Mesenteric fat pad (tissue), 1 donor: ENCODE measurements at places on chromosomes 3 and 15.

GRCh38 chr15:74208496-74208895, 5.9 kb upstream of the STRA6 start:
- no peak for DNase-seq

GRCh38 chr3:138394156-138394555, 40.3 kb upstream of the ESYT3 start:
- peak; percentile 67 for DNase-seq

DNA sequence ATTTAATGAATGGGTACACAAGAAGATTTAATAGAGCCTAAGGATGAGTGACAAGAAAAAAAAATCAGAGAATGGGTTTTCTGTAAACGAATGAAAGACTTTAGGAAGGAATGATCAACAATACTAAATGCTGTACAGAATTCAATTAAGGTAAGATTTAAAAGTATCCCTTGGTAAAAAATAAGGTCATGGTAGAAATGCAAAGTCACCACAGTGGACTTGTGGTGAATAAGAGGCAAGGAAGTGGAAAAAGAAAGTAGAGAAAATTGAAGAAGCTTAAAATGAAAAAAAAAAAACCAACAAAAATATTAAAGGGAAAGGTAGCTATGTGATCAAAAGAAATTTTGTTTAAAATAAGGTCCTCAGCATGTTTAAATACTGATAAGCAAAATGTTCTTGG, 82.4 kb downstream of the PLSCR2 start:
- DNase-seq = no peak

GRCh38 chr3:151772825-151773480, 39.2 kb downstream of the AADACL2 start:
- DNase-seq = no peak

DNA sequence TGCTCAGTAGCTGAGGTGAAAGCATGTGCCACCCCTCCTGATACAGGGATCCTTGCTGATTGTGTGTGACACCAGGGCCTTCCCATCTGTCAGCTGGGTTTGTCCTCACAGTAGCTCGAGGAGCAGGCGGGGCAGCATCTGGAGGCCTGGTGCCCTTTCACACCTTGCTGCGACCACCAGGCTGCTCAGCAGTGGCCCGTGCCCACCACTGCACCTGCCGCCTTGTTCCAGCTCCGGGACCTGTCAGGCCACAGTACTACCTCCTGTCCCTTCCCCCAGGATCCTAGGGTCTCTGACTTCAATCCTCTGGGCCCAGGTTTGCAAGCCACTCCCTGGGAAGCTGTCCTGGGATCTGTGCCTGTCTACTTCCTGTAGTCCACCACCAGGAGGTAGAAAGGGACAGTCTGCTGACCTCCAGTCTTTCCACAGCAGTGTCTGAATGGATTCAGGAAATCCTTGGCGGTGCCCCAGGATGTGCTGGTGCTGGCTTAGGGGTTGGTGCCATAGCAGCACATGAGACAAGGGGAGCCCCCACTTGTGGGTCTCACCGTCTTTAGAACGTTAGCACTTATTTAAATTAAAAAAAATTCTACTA, 27.5 kb downstream of the APBA2 start:
- no peak for DNase-seq

DNA sequence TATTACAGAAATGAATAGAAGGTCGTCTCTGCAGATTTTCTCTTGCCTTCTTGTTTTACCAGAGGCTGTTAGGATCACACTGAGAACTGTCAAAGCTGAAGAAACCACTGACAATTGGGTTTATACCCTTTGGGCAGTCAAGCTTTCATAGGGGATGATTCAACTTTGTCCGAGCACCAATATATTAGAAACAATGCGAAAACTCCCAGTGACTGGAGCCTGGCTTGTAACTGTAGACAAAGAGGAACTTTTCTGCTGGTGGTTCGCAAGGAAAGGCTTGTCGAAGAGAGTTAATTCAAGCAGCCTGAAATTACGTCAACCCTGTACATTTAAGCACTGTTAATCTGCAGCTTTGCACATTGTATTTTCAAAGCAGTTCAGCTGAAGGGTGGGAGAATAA, 193.2 kb upstream of the ZNF385D start:
- no peak for DNase-seq

GRCh38 chr15:93290618-93290946, 201.6 kb upstream of the RGMA start:
- no peak for DNase-seq

GRCh38 chr3:151395806-151396205, 11.3 kb upstream of the P2RY12 start:
- DNase-seq = no peak

DNA sequence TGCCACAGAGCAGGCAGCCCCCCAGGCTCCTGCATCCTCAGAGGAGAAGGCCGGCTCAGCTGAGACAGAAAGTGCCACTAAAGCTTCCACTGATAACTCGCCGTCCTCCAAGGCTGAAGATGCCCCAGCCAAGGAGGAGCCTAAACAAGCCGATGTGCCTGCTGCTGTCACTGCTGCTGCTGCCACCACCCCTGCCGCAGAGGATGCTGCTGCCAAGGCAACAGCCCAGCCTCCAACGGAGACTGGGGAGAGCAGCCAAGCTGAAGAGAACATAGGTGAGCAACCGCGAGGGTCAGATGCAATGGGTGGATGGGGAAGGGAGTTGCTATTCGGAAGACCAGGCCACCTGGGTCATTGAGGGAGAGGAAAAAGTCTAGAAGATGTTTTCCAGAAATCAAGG, 53.0 kb downstream of the GAP43 start:
- no peak for DNase-seq

DNA sequence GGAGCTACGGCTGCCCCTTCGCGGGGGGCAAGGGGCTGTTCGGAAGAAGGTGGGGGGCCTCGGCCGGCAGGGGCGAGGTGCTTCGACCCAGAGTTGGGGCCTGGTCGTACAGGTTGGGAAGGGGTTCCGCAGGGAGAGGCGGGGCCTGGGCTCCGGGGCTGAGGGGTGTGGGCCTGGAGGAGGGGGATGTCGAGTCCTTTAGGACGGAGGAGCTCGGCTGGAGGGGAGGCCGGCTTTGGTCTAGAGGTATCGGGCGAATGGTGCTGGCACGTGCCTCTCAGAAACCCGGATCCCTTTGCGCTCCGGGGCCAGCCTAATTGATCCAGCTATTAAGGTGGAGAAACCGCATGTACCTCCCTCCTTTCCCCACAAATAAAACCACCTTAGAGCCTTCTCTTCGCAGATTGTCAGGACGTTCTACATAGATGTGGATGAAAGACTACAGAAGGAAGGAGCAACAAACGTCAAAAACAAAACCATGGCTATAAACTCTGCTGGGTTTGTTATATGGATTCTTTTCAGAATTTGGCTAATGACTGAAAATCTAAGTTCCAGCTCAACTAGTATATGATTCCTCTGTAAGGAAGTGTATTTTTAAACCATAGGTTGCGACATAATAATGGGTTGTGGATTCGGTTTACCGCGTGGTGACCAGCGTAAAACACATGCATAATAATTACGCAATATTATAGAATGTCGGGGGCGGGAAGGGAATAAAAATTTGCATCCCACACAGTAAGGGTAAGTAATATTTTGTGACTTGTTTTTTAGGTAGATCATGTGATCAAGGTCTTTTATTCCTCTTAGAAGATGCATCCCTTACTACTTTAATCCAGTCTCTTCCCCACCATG, 644 bp upstream of the NGLY1 start:
- DNase-seq = no peak

- DNase-seq = no peak
These were observed 57.5 kb downstream of the USF3 start for GRCh38 chr3:113638910-113639309.

DNA sequence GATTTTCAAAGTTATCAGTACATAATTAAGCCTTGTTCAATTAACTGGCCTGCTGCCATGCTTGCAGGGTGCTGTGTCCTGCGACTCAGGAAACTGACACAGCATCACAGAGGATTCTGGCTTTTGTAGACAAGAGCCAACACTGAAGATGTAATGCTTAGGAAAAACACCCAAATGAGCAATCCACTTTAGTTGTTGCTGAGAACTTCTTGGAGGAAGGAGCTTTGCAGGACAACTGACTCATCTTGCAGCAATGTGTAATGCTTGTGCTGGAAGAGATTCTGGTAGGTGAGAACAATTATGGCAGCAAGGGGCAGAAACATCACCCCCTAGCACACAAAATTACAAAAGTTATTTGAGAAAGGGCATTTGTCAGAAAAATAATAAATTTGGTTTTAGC, 67.6 kb downstream of the NLGN1 start:
- DNase-seq = no peak

DNA sequence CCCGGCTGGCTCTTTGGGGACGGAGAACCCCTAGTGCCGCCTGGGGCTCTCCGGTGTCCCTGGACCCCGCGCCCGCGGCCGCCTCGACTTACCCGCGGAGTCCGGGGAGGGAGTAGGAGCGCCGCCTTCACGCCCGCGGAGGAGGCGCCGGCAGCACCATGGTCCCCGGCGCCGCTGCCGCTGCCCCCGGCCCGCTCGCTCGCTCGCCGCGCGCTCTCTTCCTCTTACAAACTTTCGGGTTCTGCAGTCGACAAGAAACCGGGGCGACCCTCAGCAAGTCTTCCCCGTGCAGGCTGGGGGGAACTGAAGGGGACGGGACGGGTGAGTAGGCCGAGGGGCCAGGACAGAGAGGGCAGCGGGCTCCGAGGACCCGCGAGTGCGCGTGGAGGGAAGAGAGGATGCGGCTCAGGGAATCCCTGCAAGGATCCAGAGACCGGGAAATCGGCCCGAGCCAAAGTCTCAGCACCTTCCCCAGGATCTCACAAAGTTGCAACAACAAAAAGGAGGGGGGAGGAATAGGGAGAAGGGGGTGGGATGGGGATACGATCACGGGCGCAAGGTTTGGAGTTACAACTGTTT, 2.0 kb downstream of the FOXP1 start:
- DNase-seq = no peak

DNA sequence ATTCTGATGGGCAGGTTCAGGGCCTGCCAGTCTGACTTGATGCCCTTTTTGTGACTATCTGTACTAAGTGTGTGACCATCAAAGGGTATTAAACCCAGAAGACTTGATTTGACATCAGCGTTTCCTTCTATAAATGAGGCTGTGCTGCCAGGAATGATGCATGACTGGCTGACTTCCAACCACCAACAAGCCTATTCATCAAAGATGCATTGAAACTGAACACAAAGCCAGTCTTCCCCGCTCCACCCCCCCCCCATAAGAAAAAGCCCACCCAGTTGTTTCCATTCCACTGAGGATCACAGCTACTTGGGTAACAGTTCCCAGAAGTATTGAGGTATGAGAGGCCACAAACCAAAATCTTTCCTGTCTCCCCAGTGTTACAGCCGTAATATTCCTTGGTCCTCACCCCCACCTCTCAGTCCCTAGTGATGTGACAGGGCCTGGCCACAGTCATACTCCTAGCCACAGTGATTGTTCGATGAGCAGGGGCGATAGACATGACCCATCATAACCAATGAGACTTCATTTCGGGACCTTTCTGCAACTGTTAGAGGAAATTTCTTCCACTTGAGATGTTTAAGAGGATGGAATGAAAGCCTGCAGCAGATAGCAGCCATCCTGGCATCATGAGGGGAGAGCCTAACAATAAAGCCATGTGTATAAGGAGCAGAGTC, 22.6 kb downstream of the SH3BP5 start:
- DNase-seq = no peak

GRCh38 chr15:83697716-83698115, 43.8 kb downstream of the ADAMTSL3 start:
- DNase-seq = no peak

- peak; percentile 89 for DNase-seq
These were observed 108.2 kb downstream of the LRRK1 start for GRCh38 chr15:101027273-101027901.

- DNase-seq = no peak
These were observed 288.2 kb downstream of the BCHE start for GRCh38 chr3:165549037-165549436.

GRCh38 chr3:128730471-128730870, 4.5 kb downstream of the RAB7A start:
- DNase-seq = no peak

DNA sequence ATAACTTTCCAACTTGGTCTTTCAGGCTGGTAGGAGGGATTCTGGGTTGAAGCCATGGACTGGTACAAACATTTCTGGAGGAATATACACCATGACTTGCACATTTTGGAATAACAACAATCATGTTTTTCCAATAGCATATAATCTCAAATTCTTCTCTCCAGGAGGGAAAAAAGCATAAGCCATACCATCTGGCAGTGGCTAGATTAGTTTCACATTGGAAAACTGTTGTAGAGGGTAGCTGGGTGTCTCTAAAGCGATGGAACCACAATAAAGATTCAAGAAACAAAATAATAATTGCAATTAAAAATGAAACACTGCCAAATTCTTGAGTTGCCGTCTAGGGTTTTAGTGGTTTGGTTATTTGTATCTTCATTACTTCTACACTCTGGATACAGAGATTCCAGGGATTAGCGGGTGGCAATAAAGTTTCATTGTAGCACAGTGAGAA, 278.5 kb upstream of the RASGRP1 start:
- no peak for DNase-seq

DNA sequence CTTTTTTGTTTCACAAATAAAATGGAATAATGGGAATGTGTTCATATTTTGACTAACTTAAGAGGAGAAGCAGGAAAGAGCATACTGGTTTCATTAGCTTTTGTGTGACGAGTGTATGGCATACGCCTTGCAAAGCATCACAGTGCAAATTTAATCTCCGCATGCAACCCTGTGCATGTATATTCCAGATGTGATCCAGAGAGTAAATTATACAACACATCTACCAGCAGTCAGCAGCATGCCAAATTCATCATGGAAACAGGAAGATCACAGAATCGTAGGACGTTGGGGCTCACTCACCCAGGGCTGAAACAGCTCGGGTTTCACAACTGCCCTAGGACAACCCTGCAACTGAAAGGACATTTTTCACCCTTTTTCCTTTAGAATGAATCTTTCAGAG, 53.4 kb downstream of the ADAMTS9 start:
- DNase-seq = no peak

- no peak for DNase-seq
These were observed 14.8 kb upstream of the PLSCR4 start for GRCh38 chr3:146265720-146266119.

DNA sequence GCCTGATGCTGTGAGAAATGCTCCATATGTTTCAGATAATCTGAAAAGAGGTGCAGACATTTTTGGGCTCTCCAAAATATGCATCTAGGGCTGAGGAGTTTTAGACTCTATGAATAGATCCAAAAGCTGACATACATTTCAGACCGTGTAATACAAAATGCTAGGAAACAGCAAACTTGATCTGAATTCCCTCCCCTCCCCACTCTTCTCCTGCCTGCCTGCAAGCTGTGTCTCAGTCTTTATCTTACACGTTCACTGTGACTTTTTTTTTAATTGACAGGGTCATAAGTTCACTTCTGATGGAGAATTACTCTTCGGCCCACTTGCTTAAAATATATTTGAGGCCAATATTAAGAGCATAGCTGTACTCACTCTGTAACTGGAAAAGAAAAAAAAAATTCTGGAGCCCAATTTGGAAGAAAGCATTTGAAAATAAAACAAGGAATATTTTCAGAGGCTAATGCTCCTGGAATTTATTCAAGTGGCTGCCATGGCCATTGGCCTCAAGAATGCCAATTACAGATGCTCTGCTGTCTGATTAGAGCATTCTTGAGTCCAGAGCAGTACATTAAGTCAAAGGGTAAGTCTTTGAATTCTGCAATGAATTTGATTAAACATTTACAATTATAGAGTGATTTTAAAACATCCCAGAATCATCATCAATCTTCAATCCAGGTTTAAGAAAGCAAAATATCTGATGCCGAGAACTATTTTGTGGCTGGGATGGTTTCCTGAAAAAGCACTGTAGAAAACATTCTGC, 146.2 kb upstream of the SEMA6D start:
- DNase-seq = no peak
